Activated CD8-positive, alpha-beta T cell treated with anti-CD3 and anti-CD28 coated beads for 36 hours (primary cell): ENCODE measurements at places on chromosomes 4 and X. TPM values are rescaled to one million over a fixed set of nuclear protein-coding genes. Genes with fewer than 3 reads are reported as not detected.

BMP3 gene
- not detected for total RNA-seq

DNA sequence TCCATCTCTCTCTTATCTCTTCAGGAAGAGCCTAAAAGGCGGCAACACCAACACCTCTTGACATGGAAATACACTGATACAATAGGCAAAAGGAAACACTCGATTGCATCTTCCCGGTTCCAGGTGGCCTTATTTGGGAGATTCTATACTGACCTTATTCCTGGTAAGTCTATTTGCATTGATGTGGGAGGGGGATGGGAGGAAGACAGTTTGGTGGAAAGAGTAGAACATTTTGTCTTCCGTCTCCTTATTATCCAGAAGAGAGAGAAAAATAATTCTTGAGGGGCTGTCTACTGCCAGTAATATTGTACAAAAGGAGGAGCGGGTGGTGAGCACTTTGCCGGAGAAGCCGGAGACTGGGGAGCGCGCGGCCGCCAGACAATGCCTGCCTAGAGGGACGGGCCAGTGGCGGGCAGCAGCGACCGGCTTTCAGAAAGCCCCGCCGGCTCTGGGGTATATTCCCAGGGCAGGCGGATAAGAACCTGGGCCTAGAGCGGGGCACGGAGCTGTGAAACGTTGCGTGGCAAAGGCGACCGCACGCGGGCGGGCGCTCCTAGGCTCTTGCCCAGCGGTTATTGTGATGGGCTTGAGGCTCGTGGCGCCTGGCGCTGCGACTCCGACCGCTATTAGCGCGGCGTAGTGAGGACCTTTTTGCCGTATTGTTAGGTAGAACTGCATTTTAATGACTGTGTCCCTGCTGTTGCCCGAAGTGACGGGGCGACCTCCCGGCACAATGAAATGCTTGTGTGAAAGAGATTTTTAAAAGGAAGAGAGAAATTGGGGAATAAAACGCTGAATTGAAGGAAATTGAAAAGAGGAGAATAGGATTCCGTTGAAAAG lies 518 bp downstream of the PRDM8 start:
- H3K27me3 ChIP-seq, result peaks cover 30% of the 10 kb centered on the region
- H3K36me3 ChIP-seq, result peaks cover 5% of the 10 kb centered on the region
- DNase-seq, result peak; percentile 37
- H3K4me3 ChIP-seq, result peak overlapping the region; percentile 71
- H3K27ac ChIP-seq, result no peak overlapping the region

GRCh38 chrX:124634363-124634762 lies 288.0 kb downstream of the SH2D1A start:
- H3K4me1 ChIP-seq, result no peaks in the 10 kb centered on the region
- H3K27ac ChIP-seq, result no peak overlapping the region
- no peak overlapping the region for H3K4me3 ChIP-seq

DNA sequence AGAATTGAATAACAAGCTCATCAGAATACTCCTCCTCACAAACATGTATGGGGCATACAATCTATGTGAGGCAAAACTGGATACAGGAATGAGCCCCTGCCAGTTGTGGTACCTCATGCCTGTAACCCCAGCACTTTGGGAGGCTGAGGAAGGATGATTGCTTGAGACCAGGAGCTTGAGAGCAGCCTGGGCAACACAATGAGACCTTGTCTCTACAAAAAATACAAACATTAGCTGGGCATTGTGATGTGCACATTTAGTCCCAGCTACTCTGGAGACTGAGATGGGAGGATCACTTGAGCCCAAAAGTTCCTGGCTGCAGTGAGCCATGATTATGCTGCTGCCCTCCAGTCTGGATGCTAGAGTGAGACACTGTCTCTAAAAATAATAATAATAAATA lies 611.0 kb downstream of the NLGN4X start:
- H3K27ac ChIP-seq, result no peak overlapping the region
- no peaks in the 10 kb centered on the region for H3K4me1 ChIP-seq
- H3K36me3 ChIP-seq, result no peaks in the 10 kb centered on the region

DNA sequence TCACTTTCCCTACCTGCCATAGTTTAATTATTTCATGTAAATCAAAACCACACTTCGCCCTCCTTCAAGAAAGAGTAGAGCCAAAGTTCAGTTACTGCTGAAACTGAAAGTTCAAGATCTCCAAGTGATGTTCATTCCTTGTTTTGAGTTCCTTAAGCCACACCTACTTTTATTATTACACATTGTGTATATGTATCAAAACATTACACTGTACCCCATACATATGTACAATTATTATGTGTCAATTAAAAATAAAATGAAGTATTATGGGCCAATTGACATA lies 892.3 kb upstream of the NDST4 start:
- peaks cover 2% of the 10 kb centered on the region for H3K4me1 ChIP-seq
- H3K4me3 ChIP-seq, result no peak overlapping the region
- H3K27ac ChIP-seq, result peak overlapping the region; percentile 81

CHRNA9 gene
- total RNA-seq, result 0.11 TPM

ARMCX1 gene
- 3.9 TPM for total RNA-seq

GRCh38 chr4:2256156-2256731 lies 5.7 kb downstream of the MXD4 start:
- H3K4me3 ChIP-seq, result no peak overlapping the region
- no peak overlapping the region for H3K27ac ChIP-seq
- H3K27me3 ChIP-seq, result no peaks in the 10 kb centered on the region
- DNase-seq, result no peak
- H3K4me1 ChIP-seq, result no peaks in the 10 kb centered on the region

RAI2 gene
- 0.20 TPM for total RNA-seq

DNA sequence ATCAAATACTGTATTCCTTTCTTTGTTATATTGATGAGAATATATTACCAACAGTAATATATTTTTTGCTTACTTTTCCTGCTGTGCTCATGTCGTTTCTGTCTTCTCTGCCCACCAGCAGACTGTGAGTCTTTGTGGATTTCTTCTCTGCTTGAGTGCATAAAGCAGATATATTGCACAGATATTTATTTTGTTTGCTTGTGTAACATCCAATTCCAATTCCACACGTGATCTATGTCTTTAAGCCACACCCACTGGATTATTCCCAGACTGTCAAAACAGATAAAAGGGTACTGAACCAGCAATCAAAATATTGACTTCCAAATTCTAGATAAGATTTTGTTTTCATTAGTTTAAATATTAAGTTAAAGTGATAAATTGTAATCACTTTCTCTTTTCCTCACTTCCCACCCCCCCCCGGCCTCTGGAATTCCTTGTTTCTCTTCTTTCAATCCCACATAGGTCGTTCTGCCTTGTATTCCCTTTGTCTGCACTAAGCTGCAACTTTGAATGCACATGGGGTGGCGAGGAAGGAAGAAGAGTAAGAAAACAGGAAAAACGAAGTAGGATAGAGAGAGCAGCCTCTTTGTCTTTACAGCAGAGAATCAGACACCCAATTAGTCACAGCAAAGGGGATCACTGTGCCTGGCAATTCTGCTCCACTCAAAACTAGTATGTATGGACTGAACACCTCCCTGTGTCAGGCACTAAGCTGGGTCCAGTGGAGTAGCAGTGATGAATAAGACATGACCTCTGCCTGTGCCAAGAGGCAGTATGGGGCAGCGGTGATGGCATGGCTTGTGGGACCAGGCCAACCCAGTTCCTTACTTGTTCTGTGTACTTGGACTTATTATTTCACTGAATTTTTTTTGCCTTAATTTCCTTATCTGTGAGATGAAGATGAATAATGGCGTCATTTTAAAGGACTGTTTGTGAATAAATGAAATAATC lies at the start of gene ADH1B:
ADH1B (minus strand) TSS at position 161 of the 951 bp plus-strand sequence; CDS start at position 91, 70 bp downstream.
- no peaks in the 10 kb centered on the region for H3K36me3 ChIP-seq
- DNase-seq, result no peak
- H3K4me1 ChIP-seq, result no peaks in the 10 kb centered on the region
- H3K27ac ChIP-seq, result no peak within 1 kb of the TSS
- H3K4me3 ChIP-seq, result no peak within 1 kb of the TSS
- H3K27me3 ChIP-seq, result peaks cover 9% of the 10 kb centered on the region

- DNase-seq, result no peak
- H3K27me3 ChIP-seq, result no peaks in the 10 kb centered on the region
- no peak overlapping the region for H3K4me3 ChIP-seq
- H3K27ac ChIP-seq, result no peak overlapping the region
- H3K4me1 ChIP-seq, result no peaks in the 10 kb centered on the region
These were observed 140.2 kb upstream of the LDB2 start for GRCh38 chr4:17038510-17039176.
